Astrocyte of the spinal cord (primary cell): ENCODE measurements at places on chromosomes 11 and 22.

DNA sequence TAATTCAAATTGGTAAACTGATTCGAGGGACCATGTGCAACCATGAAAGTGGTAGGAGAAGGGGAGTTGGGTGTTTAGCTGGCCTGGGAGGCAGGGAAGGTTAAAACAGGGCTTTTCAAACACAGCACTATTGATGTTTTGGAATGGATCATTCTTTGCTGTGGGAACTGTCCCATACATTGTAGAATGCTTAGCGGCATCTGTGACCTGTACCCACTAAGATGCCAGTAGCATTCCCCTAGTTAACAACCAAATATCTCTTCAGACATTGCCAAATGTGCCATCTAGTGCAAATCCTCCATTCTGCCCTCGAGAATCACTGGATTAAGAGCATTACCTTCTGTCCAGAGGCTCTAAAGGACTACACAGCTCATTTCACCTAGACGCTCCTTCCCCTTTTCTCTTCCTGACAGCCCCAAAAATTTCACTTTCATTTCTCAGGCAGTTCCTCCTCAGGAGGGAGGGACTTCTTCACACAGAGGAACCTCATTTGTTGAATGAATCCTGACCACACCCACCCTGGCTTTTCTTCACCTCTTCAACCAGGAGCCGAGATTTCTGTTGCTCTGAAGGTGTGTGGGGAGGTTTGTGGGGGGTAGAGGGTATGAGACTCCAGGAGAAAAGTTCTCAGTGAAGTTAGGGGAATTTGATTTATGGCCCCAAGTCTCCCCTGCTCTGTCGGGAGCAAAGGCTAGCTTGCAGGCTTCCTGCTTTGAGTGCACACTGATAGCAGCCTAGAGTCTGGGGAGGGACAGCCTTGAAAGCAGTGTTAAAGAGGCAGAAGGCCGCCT, at the start of gene TRIM34:
Gene TRIM34, plus strand, starts transcription at position 513 of the 791 bp plus-strand sequence. CDS start 7,331 bp downstream, outside the sequence.
- peak; percentile 67 for DNase-seq

DNA sequence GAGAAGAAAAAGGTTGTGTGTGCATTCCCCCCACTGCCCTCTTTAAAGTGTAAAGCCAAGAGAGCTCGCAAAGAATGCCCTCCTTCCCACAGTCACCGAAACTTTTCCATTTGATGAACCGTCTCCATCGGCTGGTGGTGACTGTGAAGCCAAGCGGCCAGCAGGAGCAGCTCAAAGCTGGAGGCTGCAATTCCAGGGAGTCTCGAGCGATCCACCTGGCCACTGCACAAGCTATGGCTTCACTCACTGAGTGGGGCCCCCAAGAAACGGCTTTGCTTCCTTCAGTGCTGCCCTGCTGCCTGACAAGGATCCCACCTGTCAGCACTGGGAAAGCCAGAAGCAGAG, 117.7 kb downstream of the ABTB2 start:
- no peak for DNase-seq

DNA sequence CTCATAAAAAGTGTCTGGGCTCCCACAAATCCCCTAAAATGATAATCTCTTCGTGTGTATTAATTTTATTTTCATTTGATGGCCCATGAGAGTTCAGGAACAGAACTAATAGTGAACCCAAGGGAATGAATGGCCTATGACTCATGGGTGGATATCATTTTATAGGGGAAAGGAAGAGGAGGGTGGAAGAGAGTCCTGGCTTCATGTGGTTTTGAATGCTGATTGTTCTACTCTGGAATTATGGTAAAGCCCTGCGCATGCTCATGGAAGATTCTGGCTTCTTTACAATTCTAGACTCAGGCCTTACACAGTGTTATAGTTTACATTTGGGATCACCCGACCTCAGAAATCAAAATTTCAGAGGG, 35.2 kb downstream of the MAML2 start:
- peak; percentile 93 for DNase-seq

DNA sequence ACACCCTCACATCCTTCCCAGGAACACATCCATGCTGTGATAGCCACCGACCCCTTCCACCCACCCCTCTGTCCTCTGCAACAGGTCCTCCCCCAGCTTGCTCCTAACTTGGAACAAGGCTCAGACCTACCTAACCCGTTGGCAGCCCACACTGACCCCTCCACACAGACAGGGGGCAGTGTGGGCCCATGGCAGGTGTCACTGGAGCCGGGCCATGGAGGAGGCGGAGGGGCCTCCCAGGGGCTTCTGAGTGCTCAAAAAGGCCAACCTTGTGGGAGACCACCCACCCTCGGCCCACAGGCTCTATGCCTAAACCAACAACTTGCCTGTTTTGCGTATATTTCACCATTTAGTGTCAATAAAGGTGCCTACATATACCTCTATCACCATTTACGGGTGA, 57.0 kb downstream of the CERK start:
- DNase-seq = no peak

- DNase-seq = no peak
Observed at GRCh38 chr11:73980001-73980961, 2.4 kb downstream of the UCP2 start.

GRCh38 chr22:42090596-42091454, at the start of gene NDUFA6:
NDUFA6 (minus strand) TSS chr22:42090772; CDS start chr22:42090744, 28 bp downstream.
- peak; percentile 99 for DNase-seq

GRCh38 chr11:101617735-101618332, 34.0 kb upstream of the TRPC6 start:
- DNase-seq = peak; percentile 5

GRCh38 chr11:66050581-66051231, 1.5 kb upstream of the SF3B2 start:
- no peak for DNase-seq

GRCh38 chr22:18088825-18089568, 11.2 kb downstream of the PEX26 start:
- no peak for DNase-seq

DNA sequence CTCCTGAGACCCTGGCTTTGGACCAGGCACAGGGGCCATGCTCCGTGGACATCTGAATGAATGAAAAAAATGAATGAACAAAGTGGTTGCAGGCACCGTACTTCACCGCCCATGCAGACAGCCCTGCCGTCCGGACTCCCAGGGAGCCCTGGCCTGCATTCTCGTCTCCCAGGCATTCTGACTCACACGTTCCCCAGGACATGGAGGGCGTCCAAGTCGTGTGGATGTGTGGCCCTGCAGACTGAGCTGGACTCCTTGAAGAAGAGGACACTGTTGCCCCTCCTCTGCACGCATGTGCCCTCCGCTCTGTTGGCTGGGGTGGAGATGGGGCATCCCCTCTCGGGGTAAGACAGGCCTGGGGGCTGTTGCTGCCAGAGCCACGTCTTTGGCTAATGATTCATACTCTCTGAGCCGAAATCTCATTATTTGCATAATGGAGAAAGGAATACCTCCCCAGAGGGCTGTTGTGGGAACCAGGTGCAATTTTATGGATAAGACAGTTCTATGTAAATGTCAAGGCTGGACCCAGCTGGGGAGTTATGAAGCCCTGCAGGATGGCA, 49.7 kb downstream of the RTL6 start:
- DNase-seq = peak; percentile 96

GRCh38 chr11:72380132-72380503, 54.2 kb downstream of the CLPB start:
- DNase-seq = no peak

- DNase-seq = peak; percentile 29
Observed at GRCh38 chr11:108496643-108497256, 1.4 kb downstream of the POGLUT3 start.

- no peak for DNase-seq
Observed at GRCh38 chr22:48076008-48076407, 1313.6 kb downstream of the TBC1D22A start.

DNA sequence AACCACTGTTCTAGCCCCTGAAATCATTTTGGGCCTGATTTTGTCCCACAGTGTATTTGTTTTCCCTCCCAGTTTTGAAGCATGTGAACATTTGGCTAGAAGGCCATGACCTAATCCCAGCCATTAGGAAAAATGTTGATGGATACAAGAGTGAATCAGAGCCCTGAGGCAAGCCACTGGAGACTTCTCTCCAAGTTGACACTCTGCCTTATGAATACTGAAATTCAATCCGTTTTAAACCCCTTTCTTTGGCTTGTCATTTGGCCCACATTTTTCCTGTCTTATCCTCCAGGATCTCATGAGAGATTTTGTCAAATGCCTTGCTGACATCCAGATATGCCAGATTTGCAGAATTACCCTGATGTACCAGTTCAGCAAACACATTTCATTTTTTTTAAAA, 158.8 kb downstream of the FAT3 start:
- DNase-seq = peak; percentile 61

GRCh38 chr11:86773513-86774252, 26.7 kb upstream of the PRSS23 start:
- no peak for DNase-seq

- DNase-seq = no peak
Observed at GRCh38 chr11:124801014-124801413, 808 bp upstream of the MSANTD2 start.

GRCh38 chr11:113147249-113147648, 167.1 kb upstream of the TTC12 start:
- no peak for DNase-seq

GRCh38 chr11:19972091-19972490, 188.2 kb downstream of the DBX1 start:
- DNase-seq = no peak

DNA sequence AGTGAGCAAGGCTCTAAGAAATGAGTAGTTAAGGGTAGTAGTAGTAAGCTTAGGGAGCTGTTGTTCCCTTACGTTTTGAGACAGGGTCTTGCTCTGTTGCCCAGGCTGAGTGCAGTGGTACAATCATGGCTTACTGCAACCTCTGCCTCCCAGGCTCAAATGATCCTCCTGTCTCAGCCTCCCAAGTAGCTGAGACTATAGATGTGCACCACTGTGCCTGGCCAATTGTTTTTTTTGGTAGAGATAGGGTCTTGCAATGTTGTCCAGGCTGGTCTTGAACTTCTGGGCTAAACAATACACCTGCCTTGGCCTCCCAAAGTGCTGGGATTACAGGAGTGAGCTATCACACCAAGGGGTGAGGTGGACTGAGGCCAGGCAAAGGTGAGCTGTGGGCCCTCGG, 10.0 kb downstream of the SMIM38 start:
- DNase-seq = no peak

DNA sequence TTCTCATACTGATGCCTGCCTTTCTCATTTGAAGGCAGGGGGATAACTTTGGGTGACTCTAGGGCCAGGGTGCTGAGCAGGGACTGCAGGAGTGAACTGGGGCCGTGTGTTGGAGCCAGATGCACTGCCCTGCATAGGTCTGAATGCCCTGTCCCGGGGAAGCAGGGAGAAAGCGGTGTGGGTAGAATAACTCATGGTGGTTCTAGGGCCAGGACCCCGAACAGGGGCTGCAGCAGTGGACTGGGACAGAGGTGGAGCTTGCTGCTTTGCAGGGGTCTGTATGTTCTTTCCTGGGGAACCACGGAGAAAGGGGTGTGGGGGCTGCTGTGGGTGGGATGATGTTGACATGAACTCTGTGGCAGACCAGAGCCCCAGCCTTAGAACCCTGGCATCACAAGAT, 52.9 kb downstream of the GAB4 start:
- DNase-seq = no peak

DNA sequence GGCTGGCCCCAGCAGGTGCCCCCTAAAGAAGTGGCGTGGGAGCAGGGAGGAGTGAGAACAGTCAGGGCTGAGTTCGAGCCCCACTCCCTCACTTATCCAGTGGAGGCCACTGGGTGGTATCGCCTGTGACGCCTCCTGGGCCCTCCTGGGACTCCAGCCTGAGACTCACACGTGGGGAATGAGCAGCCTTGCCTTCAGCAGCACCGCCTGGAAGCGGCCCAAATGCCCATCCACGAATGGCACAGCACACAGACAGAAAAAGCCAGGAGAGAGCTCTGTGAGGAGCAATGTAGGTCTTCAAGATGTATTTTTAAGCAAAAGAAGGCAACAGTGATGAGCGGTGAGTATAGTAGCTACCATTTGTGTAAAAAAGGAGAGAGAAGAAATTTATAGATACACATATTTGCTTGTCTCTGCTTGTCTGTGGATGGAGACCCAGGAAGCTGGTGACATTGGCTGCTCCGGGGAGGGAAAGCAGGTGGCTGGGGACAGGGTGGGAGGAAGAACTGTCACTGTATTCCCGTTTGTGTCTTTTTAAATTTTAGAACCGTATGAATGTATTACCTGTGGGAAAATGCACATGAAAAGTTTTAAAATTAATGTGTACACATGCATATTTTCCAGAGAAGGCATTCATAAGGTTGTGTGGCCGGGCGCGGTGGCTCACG, 13.2 kb downstream of the KCNJ4 start:
- no peak for DNase-seq

DNA sequence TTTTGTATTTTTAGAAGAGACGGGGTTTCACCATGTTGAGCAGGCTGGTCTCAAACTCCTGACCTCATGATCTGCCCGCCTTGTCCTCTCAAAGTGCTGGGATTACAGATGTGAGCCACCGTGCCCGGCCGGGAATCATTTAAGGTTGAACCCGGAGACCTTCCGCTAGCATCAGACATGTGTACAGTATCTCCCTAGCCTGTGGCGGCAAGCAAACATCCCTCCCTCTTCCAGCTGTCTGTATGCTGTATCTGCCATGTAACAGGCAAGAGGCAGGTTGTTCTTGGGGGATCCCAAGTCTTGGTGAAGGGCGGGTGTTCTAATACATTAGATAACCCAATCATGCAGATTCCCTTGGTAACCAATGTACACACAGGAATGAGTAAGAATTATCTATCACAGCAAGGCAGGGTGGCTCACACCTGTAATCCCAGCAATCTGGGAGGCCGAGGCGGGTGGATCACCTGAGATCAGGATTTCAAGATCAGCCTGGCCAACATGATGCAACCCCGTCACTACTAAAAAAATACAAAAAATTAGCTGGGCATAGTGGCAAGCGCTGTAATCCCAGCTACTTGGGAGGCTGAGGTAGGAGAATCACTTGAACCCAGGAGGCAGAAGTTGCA, 58.1 kb upstream of the RBFOX2 start:
- no peak for DNase-seq

DNA sequence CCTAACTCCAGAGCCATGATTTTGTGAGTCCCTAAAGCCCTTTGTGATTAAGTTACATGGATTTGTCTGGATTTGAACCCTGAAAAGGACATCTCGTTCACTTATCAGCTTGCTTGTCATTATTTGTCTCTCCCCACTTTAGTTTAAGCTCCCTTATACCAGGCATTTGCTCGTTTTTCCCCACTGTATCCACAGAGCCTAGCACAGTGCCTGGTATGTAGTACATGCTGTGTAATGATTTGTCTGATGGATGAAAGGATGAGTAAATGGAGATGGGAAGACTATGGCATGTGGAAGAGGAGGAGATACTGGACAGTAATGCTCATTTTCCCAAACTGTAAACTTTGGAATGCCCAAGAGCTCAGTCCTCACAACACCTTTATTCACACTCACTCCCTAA, 9.2 kb upstream of the MCHR1 start:
- DNase-seq = no peak

DNA sequence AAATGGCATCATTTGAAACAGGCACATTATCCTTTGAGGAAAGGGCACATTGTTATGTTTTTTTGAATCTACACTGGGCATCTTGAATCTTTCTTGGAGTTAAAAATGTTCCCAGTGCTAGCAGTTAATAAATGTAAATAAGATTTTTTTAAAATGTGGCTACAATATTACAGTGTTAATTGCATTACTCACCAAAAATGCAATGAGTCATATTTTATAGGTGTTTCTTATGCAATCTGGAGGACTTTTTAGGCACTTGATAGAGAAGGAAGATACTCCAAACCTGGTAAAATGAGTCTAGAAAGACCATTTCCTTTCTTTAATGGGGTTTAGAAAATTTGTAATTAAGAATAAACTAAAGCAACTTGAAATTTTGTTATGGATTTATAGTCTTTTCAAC, 238.0 kb downstream of the METTL15 start:
- DNase-seq = no peak

- DNase-seq = peak; percentile 57
Observed at GRCh38 chr22:24965822-24966626, 13.5 kb downstream of the KIAA1671 start.

GRCh38 chr22:36182857-36183256, 18.8 kb downstream of the APOL4 start:
- no peak for DNase-seq

GRCh38 chr11:2272228-2272945, 2.0 kb upstream of the ASCL2 start:
- DNase-seq = no peak
